ENCODE measurements at places on chromosomes 5 and 9.

- no peaks in the 10 kb centered on the region for H3K36me3 ChIP-seq
- H3K27me3 ChIP-seq = no peaks in the 10 kb centered on the region
- no peak overlapping the region for H3K4me3 ChIP-seq
- no peak for DNase-seq
- H3K27ac ChIP-seq = no peak overlapping the region
Measured at GRCh38 chr5:133348406-133348805, 263.9 kb downstream of the FSTL4 start.

GRCh38 chr5:1955586-1955985, 72.9 kb upstream of the IRX4 start:
- no peak for DNase-seq
- no peak overlapping the region for H3K27ac ChIP-seq
- H3K27me3 ChIP-seq = peaks cover 25% of the 10 kb centered on the region
- no peaks in the 10 kb centered on the region for H3K4me1 ChIP-seq

DNA sequence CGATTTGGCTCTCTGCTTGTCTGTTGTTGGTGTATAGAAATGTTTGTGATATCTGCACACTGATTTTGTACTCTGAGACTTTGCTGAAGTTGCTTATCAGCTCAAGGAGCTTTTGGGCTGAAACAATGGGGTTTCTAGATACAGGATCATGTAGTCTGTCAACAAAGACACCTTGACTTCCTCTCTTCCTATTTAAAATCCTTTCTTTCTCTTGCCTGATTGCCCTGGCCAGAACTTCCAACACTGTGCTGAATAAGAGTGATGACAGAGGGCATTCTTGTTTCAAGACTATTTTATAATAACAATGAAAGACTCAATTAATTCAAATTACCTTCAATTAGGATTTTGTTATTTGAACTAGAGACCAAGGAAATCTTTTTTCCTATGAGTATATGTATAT, 692.5 kb downstream of the PRR16 start:
- no peaks in the 10 kb centered on the region for H3K27me3 ChIP-seq
- no peaks in the 10 kb centered on the region for H3K4me1 ChIP-seq
- H3K27ac ChIP-seq = no peak overlapping the region
- no peak for DNase-seq

DNA sequence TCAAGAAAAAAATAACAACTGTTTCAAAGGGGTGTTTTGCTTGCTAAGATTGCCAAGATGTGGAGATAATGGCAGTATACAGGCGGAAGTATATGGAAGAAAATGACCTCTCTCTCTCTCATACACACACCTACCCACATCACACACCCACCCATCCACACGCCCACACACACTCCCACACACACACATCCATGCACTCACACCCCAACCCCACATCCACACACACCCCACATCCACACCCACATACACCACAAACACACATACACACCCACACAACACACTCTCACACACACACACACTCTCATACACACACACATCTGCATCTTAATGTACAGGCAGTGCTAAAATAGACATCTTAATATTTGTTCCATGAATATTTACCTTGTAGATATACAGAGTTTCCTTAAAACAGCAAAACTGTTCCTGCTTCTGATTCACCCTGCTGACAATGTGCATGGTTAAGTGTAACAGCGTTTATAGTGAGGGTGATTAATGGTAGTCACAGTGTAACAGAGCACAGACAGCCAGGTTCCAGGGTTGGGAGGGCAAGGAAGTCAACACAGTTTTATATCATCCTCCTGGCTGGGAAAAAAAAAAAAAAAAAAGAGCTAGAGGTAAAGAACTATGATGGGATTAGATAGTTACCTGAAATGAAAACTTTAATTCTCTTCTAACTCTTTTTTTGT, 8.3 kb downstream of the BHMT2 start:
- H3K36me3 ChIP-seq = no peaks in the 10 kb centered on the region
- no peaks in the 10 kb centered on the region for H3K27me3 ChIP-seq
- H3K4me3 ChIP-seq = no peak overlapping the region
- H3K27ac ChIP-seq = no peak overlapping the region
- no peak for DNase-seq

DNA sequence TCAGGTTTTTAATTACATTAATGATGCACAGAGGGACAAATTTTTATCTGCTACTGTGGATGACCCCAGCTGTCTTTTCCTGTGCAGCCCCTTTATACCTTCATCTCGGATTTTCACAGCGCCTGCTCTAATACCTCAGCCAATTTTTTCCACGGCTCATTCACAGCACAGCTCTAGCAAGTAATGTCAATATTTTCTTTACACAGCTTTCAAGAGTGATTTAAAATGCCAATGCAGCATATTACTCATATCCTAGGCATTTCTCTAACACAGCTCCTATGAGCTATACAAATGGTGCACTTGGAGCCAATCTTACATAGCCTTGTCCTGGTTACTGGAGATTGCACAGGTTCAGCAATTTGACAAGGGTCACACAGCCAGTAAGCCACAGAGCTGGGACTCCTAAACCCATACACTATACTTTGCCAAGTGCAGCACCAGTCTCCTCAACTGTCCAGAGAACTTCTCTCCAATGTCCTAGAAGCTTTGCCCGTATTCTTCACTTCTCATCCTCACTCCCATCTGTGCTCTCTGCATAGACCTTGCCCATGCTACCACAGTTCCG, 661.8 kb downstream of the DTWD2 start:
- H3K27ac ChIP-seq = no peak overlapping the region
- no peak overlapping the region for H3K4me3 ChIP-seq
- H3K27me3 ChIP-seq = no peaks in the 10 kb centered on the region
- H3K4me1 ChIP-seq = no peaks in the 10 kb centered on the region
- DNase-seq = no peak

DNA sequence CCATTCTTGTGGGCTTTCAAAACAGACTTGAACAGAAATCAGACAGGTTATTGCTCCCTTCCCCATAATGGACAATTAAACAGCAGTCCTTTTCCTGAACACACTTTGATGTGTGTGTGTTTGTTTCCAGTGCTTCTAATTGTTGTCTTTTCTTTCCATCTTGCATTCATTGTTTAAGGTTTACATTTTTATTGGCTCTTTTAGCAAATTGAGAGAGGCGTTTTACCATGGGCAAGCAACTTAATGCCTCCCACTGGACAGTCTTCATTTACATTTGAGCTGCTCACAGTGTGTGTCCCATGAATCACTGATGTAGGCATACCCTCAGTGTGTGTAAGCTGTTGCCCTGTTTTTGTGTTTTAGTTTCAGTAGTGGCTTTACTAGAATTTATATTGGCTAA, 25.0 kb downstream of the WDR36 start:
- no peaks in the 10 kb centered on the region for H3K4me1 ChIP-seq
- H3K4me3 ChIP-seq = no peak overlapping the region
- peaks cover 59% of the 10 kb centered on the region for H3K36me3 ChIP-seq
- H3K27ac ChIP-seq = no peak overlapping the region
- no peaks in the 10 kb centered on the region for H3K27me3 ChIP-seq

GRCh38 chr5:3954199-3954598, 358.6 kb downstream of the IRX1 start:
- no peaks in the 10 kb centered on the region for H3K36me3 ChIP-seq
- H3K27ac ChIP-seq = no peak overlapping the region
- DNase-seq = no peak

GRCh38 chr9:2257248-2257929, 242.2 kb downstream of the SMARCA2 start:
- H3K36me3 ChIP-seq = no peaks in the 10 kb centered on the region
- no peak overlapping the region for H3K4me3 ChIP-seq
- DNase-seq = no peak

- H3K36me3 ChIP-seq = no peaks in the 10 kb centered on the region
- H3K27ac ChIP-seq = peak overlapping the region; percentile 50
- H3K27me3 ChIP-seq = no peaks in the 10 kb centered on the region
- no peak overlapping the region for H3K4me3 ChIP-seq
Measured at GRCh38 chr5:9362600-9362999, 183.3 kb downstream of the SEMA5A start.

GRCh38 chr9:89243296-89244061, 64.9 kb upstream of the SHC3 start:
- H3K4me3 ChIP-seq = no peak overlapping the region
- H3K36me3 ChIP-seq = no peaks in the 10 kb centered on the region
- no peak for DNase-seq
- no peaks in the 10 kb centered on the region for H3K4me1 ChIP-seq

- no peaks in the 10 kb centered on the region for H3K36me3 ChIP-seq
- H3K4me1 ChIP-seq = no peaks in the 10 kb centered on the region
- H3K27ac ChIP-seq = no peak overlapping the region
- peaks cover 7% of the 10 kb centered on the region for H3K27me3 ChIP-seq
- DNase-seq = peak; percentile 16
Measured at GRCh38 chr5:23506329-23507236, 826 bp upstream of the PRDM9 start.

GRCh38 chr5:157306692-157307471, 41.0 kb downstream of the CYFIP2 start:
- no peak overlapping the region for H3K27ac ChIP-seq
- H3K36me3 ChIP-seq = no peaks in the 10 kb centered on the region
- no peaks in the 10 kb centered on the region for H3K4me1 ChIP-seq
- no peak overlapping the region for H3K4me3 ChIP-seq
- H3K27me3 ChIP-seq = no peaks in the 10 kb centered on the region

- no peaks in the 10 kb centered on the region for H3K36me3 ChIP-seq
- H3K27me3 ChIP-seq = no peaks in the 10 kb centered on the region
- H3K4me1 ChIP-seq = no peaks in the 10 kb centered on the region
- H3K4me3 ChIP-seq = no peak overlapping the region
Measured at GRCh38 chr9:125617087-125617486, 89.9 kb downstream of the MAPKAP1 start.

DNA sequence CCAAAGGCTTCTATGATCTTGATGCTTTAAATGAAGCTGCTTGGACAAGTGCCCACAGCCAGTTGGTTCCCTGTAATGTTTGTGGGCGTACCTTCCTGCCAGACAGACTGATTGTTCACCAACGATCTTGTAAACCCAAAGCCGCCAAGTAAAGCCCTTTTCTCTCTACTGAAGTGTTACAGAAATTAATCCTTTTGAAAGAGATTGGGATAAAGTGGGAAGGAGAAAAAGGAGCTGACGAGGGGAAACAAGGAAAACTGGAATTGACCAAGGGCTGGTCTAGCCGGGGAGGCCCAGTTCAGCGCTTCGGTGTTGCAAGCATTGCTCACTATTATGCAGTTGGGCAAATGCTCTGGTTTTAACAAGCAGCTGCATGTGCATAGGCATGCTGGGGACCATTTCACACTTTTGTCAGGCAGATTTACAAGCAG, 53.2 kb downstream of the ZNF474 start:
- DNase-seq = no peak
- peak overlapping the region; percentile 78 for H3K27ac ChIP-seq
- no peaks in the 10 kb centered on the region for H3K27me3 ChIP-seq
- H3K4me1 ChIP-seq = peaks cover 11% of the 10 kb centered on the region
- H3K4me3 ChIP-seq = no peak overlapping the region

DNA sequence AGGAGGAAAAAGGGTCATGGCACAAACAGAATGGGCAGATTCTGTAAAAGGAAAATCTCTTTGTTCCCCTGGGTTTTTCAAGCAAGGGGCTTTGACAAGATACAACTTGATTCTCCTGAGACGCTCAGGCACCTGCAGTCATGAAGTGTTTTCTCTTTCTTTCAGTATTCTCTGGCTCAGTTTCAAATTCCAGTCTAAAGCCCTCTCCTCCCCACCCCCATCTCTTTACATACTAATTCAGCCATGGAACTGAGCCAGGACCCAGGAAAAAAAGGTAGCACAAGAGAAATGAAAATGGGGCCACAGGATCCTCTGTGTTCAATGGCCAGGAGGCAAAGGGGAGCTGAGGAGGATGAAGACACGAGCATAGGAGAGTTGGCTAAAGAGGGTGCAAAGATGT, 408.4 kb downstream of the SPOCK1 start:
- no peak overlapping the region for H3K4me3 ChIP-seq
- no peak overlapping the region for H3K27ac ChIP-seq
- no peak for DNase-seq
- no peaks in the 10 kb centered on the region for H3K36me3 ChIP-seq
- peaks cover 6% of the 10 kb centered on the region for H3K4me1 ChIP-seq

GRCh38 chr5:29261213-29261612, 1932.3 kb upstream of the CDH6 start:
- no peak overlapping the region for H3K4me3 ChIP-seq
- H3K27ac ChIP-seq = no peak overlapping the region

GRCh38 chr5:107268241-107268640, 402.5 kb downstream of the EFNA5 start:
- no peak for DNase-seq
- H3K36me3 ChIP-seq = no peaks in the 10 kb centered on the region
- no peaks in the 10 kb centered on the region for H3K27me3 ChIP-seq
- no peak overlapping the region for H3K27ac ChIP-seq
- no peak overlapping the region for H3K4me3 ChIP-seq
- peaks cover 5% of the 10 kb centered on the region for H3K4me1 ChIP-seq

- H3K4me3 ChIP-seq = no peak overlapping the region
- DNase-seq = no peak
- no peak overlapping the region for H3K27ac ChIP-seq
Measured at GRCh38 chr9:8096091-8096490, 296.5 kb upstream of the DMAC1 start.

- H3K27me3 ChIP-seq = no peaks in the 10 kb centered on the region
- H3K36me3 ChIP-seq = no peaks in the 10 kb centered on the region
- no peaks in the 10 kb centered on the region for H3K4me1 ChIP-seq
- DNase-seq = no peak
- no peak overlapping the region for H3K27ac ChIP-seq
Measured at GRCh38 chr5:20360263-20360662, 372.3 kb upstream of the CDH18 start.

- no peaks in the 10 kb centered on the region for H3K27me3 ChIP-seq
- H3K27ac ChIP-seq = no peak overlapping the region
- H3K36me3 ChIP-seq = peaks cover 2% of the 10 kb centered on the region
- H3K4me3 ChIP-seq = no peak overlapping the region
Measured at GRCh38 chr9:16419124-16419523, 451.3 kb downstream of the BNC2 start.

DNA sequence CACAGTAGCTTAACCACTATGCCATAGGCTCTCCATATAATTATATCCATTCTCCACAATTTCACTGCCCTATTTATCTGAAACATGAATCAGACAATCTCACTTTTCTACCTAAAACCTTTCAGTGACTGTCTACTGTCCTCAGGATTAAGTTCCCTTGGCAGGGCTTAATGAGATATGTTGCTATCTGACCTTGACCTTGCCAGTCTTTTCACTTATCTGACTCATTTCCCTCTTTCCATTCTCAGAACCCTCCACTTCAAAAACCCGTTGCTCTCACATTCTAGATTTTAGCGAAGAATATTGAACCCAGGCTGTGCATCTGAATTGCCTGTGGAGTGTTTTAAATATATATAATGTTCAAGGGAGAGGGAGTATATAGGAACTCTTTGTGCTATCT, 452.1 kb upstream of the MPDZ start:
- no peaks in the 10 kb centered on the region for H3K27me3 ChIP-seq
- no peaks in the 10 kb centered on the region for H3K36me3 ChIP-seq
- H3K27ac ChIP-seq = no peak overlapping the region
- no peak for DNase-seq
- H3K4me1 ChIP-seq = no peaks in the 10 kb centered on the region

- H3K4me3 ChIP-seq = no peak overlapping the region
- H3K4me1 ChIP-seq = peaks cover 2% of the 10 kb centered on the region
- H3K36me3 ChIP-seq = no peaks in the 10 kb centered on the region
- H3K27me3 ChIP-seq = no peaks in the 10 kb centered on the region
- DNase-seq = no peak
- H3K27ac ChIP-seq = no peak overlapping the region
Measured at GRCh38 chr9:8391132-8391531, 591.6 kb upstream of the DMAC1 start.

All from SK-N-SH (cell line).